NCI-H446 treated with DMSO at 0.1 percent for 48 hours (cell line): ENCODE measurements at places on chromosomes 16 and 17.

GRCh38 chr16:28846933-28847273 is 755 bp upstream of the TUFM start:
- DNase-seq, result no peak

- no peak for DNase-seq
Measured at GRCh38 chr16:30115238-30115637, 1.9 kb upstream of the GDPD3 start.

- no peak for DNase-seq
Measured at GRCh38 chr16:9040800-9041412, 50.5 kb upstream of the HAPSTR1 start.

GRCh38 chr16:10338426-10338825 is 47.4 kb upstream of the ATF7IP2 start:
- DNase-seq, result no peak

- DNase-seq, result no peak
Measured at GRCh38 chr17:1160591-1161390, 19.0 kb downstream of the ABR start.

- DNase-seq, result no peak
Measured at GRCh38 chr16:64089697-64090096, 1032.2 kb downstream of the CDH11 start.

GRCh38 chr16:27576729-27577128 is 26.8 kb downstream of the KATNIP start:
- no peak for DNase-seq

GRCh38 chr17:76079956-76080767 is 1.2 kb downstream of the ZACN start:
- DNase-seq, result no peak

DNA sequence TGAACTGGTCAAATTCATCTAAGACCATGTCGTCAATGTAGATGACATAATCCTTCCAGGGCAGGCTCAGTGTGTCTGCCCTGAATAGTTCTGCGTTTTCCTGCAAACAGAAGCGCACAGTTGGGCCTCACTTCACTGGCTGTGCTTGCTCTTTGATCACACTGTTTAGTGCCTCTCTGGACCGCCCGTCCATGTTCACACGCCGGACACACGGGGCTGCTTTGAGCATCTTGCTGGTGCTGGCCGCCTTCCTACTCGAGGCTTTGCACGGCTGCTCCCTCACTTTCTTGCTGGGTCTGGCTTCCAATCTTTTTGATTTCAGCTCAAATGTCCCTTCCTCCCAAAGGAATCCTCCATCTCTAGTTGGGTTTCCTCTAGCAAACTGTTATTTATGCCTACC is 37.4 kb downstream of the DNAH17 start:
- DNase-seq, result no peak

- DNase-seq, result peak; percentile 34
Measured at GRCh38 chr16:49700251-49701064, 155.5 kb downstream of the ZNF423 start.

DNA sequence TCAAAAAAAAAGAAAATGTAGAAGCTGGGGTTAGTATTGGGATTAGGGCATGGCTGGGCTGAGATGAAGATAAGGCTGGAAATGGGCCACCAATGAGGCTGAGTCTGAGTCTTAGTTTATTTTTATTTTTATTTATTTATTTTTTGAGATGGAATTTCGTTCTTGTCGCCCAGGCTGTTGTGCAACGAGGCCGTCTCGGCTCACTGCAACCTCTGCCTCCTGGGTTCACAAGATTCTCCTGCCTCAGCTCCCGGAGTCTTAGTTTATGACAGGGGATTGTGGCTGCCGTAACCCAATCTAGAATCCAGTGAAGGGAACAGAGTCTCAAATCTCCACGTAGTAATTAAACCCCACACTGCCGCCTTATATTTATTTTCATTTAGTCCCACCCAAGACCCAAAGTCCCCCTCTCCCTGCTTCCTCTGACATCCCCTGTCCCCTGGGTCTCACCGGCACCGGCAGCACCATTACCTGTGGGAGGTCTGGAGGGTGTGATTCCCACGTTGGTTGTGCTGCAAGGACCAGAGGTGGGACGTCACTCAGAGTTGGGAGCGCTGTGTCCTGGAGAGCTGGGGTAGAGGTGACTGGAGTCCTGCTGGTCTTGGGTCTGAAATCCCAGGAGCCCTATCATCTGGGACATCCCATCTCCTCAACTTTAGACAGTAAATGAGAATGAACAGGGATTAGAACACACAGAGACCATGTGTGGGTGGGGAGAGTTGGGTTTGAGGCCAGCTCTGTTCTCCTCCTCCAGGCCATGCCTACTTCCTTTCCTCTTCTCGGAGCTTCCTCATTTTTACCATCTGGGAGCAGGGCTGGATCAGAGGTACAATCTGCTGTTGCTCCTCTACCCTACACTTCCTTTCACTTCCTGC is at the start of gene CLEC10A:
TSS of gene CLEC10A (minus strand) at position 671 of the 875 bp plus-strand sequence. CDS start 1,439 bp downstream, outside the sequence.
- DNase-seq, result no peak

GRCh38 chr16:10202649-10203048 is 20.4 kb upstream of the GRIN2A start:
- DNase-seq, result no peak

DNA sequence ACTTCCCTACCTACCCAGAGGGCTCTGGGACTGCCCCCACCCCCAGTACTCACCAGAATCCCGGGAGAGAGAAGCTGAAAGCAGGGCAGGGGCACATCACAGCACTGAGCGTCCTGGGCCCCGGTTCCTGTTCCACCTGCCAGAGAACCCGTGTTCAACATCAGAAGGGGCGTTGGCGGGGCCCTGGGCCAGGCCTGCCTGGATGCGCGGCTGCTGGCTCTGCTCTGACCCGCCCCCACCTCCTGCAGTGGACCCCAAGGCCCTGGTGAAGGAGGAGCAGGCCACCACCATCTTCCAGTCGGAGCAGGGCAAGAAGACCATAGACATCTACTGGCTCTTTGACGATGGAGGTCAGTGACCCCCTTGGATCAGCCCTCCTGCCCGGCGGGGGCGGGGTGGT is 27.7 kb downstream of the SLC12A3 start:
- DNase-seq, result no peak

DNA sequence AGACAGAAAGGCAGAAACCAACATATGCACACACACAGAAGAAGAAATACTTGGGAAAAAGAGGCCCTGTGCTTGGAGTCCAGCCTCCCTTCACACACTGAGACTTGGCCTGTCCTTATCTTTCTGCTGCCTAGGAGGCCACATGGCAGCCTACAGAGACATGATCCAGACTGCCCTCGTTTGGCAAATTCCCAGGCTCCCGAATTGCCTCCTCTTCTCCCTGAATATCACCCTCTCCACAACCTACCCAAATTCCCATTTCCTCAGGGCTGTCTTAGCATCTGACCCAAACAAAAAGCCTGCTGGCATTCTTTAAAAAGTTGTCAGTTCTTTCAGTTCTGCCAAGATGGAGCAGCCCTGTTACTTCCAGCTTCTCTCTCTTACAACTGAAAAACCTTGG is 59.8 kb downstream of the DNAH17 start:
- no peak for DNase-seq

DNA sequence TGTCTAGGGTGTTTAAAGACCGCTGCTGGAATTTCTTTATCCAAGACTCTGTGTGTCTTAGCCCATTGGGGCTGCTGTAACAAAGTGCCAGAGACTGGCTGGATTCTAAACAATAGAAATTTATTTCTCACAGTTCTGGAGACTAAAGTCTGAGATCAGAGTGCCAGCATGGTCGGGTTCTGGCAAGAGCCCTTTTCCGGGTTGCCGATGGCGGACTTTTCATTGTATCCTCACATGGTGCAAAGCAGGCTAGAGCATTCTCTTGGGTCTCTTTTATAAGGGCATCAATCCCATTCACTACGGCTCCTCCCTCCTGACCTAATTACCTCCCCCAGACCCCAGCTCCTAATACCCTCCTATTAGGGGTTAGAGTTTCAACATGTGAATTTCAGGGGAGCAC is 9.5 kb downstream of the NLRC5 start:
- DNase-seq, result no peak

DNA sequence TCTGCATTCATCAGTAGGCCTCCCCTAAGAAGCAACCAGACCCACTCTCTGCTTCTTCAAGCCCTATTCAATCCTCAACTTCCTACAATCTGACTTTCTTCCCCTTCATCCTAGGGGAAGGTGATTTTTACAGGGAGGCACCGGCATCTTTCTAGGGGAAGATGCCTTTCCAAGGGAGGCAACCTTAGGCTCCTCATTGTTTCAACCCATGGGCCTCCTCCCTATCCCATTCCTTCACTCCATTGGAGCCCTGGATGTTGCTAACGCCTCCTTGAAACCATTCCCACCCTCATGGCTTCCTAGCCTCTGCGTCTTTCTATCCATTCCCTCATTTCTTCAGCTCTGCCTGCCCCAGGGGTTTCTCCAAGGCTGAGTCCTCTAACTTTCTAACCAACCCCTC is 2.7 kb upstream of the CUEDC1 start:
- DNase-seq, result no peak

- no peak for DNase-seq
Measured at GRCh38 chr17:44374306-44375195, 10.9 kb upstream of the FAM171A2 start.

- DNase-seq, result no peak
Measured at GRCh38 chr17:46833840-46834208, 15.3 kb upstream of the WNT3 start.

GRCh38 chr17:4725646-4726310 is 5.5 kb upstream of the MED11 start:
- DNase-seq, result no peak

DNA sequence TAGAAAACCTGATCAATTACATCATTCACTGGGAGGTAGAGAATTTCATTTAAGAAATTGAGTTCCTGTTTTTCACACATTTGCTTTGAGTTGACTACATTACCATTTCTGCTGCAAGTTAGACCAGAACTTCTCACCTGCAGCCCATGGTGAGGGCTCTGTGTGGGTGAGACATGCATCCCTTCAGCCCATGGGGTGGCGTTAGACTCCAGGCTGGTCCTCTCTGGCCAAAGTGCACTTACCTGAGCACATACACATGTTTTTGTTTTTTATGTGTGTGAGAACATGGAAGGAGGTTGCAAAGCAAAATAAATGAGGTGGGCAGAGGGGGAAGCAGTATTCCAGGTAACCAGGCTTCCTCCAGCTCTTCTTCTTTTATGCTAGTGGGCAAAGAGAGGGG is 470.2 kb downstream of the PMP22 start:
- DNase-seq, result no peak

DNA sequence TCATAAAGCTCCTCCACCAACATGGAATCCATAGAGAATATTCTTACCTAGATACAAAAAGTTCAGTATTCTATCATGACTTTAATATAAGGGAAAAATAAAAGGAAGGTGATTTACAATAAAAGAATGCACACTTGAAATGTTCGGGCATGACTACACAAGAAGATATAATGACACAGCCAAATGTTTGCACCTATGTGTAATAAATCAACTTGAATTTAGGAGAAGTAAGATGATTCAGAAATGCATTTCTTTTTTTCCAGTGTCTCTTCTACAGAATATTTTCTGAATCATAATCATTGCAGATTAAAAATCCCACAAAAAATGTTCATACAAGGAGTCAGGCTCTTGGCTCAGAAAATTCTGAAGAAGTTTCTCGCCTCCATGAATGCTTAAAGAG is 404.0 kb upstream of the HSBP1 start:
- DNase-seq, result no peak

GRCh38 chr17:72539981-72540897 is 419.4 kb downstream of the SOX9 start:
- DNase-seq, result no peak

DNA sequence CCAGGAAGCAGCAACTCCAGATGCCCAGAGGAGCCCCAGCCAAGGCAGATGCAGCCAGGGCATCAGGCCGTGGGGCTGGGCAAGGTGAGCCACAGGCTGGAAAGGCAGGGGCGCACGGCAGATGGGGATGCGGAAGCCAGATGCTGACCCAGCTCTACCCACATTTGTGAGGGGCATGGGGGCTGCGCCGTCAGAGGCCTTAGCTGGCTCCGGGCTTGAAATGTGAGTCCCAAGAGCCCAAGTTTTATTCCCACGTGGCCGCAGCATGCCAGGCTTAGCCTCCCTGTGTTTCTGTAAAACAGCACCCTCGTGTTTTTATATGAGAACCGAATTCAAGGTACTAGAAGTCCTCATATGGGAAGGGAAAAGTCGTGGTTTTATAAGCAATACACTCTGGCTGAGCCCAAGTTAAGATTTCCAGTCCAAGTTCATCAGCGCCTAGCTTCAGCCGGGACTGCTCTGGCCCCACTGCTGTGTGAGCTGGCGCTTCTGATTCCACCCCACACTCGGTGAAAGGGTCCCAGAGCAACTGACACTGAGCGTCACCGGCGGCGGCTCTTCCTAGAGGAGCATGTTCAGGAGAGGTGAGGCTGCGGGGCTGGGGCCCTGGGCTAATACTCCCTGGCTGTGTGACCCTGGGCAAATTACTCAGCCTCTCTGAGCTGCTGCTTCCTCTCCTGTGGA is 6.7 kb upstream of the C16orf95 start:
- no peak for DNase-seq

- no peak for DNase-seq
Measured at GRCh38 chr17:36485805-36486203, 677 bp upstream of the ZNHIT3 start.

DNA sequence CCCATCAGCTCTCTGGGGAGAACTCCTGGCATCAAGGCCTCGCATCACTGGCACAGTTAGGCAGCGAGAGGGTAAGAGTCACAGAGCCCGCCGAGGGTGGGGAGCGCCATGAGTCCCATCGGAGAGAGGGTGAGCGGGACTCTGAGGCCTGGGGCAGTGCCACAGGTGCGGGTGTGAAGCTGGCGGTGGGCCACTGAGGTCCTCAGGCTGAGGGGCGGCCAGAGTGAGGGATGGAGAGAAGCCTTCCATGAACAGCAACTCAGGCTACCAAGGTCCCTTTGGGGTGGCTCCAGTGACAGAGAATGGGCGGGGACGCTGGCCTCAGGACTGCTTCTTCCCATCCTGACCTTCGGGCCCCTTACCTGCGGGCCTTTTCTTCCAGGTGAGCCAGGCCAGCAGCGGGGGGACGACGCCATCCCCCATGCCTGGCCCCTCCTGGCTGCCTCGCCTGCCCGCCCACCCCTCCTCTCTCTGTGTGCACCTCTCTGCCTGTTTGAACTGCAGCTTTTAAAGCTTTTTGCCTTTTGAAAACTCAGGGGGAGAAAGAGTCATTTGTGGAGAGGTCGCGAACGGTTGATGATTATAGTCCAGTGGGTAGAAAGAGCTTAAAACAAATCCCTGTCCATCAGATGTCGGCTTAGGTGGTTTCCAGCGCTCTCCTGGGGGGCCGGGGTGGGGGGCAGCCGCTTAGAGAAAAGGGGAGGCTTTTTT is 149.3 kb upstream of the GSE1 start:
- DNase-seq, result no peak

- no peak for DNase-seq
Measured at GRCh38 chr17:20244671-20245070, 222.7 kb downstream of the LGALS9B start.
